ENCODE measurements at places on chromosomes 3 and 15. TPM values are rescaled to one million over a fixed set of nuclear protein-coding genes. Genes with fewer than 3 reads are reported as not detected.

Gene CNTN4
- not detected for polyA plus RNA-seq

Gene ATP2B2
- not detected for polyA plus RNA-seq

Gene ANKRD34C
- not detected for polyA plus RNA-seq

Gene LDHAL6B
- not detected for polyA plus RNA-seq

Gene AGTR1
- polyA plus RNA-seq, result not detected

Gene FOXB1
- not detected for polyA plus RNA-seq

Gene C3orf18
- 7.9 TPM for polyA plus RNA-seq

Gene ANKUB1
- polyA plus RNA-seq, result not detected

Gene PIGZ
- 2.1 TPM for polyA plus RNA-seq

Gene MORC1
- not detected for polyA plus RNA-seq

Gene SMCO1
- polyA plus RNA-seq, result not detected

Gene TAMM41
- 40.0 TPM for polyA plus RNA-seq

Gene C3orf49
- polyA plus RNA-seq, result not detected

Gene GOLGA6L1
- polyA plus RNA-seq, result not detected

Gene IQCH
- polyA plus RNA-seq, result 0.13 TPM

Gene CKMT1A
- not detected for polyA plus RNA-seq

Gene ADAMTS9
- not detected for polyA plus RNA-seq

Gene C3orf22
- not detected for polyA plus RNA-seq

Gene NR1I2
- 0.58 TPM for polyA plus RNA-seq

Gene FRMD5
- 0.30 TPM for polyA plus RNA-seq

Gene LRRN1
- 2.6 TPM for polyA plus RNA-seq

Gene APBA2
- polyA plus RNA-seq, result 3.5 TPM

Gene RYR3
- polyA plus RNA-seq, result 0.08 TPM
